ENCODE measurements at places on chromosomes 7 and 10. TPM values are rescaled to one million over a fixed set of nuclear protein-coding genes. Genes with fewer than 3 reads are reported as not detected.

DNA sequence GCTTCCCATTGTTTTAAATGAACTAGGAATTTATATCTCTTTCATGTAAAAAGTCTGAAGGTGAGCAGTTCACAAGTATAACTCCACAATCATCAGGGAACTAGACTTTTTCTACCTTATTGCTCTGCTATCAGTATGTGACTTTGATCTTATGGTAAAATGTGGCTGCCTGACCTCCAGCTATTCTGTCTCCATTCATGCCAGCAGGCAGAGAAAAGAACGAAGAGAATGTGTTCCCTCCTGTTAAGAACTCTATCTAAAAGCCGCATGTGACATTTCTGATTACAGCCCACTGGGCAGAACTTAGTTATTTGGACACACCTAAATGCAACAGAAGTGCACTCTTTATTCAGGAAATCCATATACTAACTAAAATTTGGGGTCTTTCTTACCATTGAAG lies 102.8 kb upstream of the MBL2 start:
- H3K36me3 ChIP-seq = no peaks in the 10 kb centered on the region
- H3K4me1 ChIP-seq = no peaks in the 10 kb centered on the region
- no peak overlapping the region for H3K27ac ChIP-seq
- H3K4me3 ChIP-seq = no peak overlapping the region
- H3K27me3 ChIP-seq = no peaks in the 10 kb centered on the region

DNA sequence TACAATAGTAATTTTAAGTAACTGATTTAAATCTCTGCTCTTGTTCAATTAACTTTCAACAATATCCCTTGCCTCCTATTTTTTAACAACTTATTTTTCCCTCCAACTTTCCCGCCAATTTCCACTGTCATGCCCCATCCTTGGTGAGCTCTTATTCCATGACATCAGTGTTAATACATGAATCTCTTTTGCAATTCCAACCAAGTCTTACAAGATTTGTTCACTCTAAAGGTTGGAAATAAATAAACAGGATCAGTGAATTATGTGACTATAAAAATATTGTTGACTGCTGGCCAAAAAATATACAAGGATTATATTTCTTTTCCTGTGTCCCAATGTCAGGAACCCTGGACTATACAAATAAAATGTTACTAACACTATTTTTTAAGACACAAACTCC lies 21.0 kb upstream of the AGMO start:
- H3K4me3 ChIP-seq = no peak overlapping the region
- no peaks in the 10 kb centered on the region for H3K36me3 ChIP-seq
- H3K4me1 ChIP-seq = no peaks in the 10 kb centered on the region
- DNase-seq = no peak
- H3K27me3 ChIP-seq = no peaks in the 10 kb centered on the region
- H3K27ac ChIP-seq = no peak overlapping the region

DNA sequence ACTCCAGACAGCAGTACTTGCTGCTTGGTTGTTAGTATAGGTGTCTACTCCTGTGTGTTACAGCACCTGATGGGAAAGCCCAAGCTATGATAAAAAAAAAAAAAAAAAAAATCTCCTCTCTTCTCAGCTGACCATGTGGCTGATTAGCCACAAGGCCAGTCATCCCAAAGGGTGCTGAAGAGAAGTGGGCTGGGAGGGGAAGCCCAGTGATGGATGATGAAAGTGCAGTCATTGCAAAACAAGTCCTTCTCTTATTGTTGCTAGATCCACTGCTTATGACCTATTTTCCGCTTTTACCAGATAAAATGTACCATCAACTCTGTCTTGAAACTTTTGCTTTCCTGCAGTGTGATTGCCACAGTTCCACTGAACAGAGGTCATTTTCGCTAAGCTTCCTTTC lies 1092.5 kb upstream of the C7orf33 start:
- no peaks in the 10 kb centered on the region for H3K27me3 ChIP-seq
- H3K4me1 ChIP-seq = no peaks in the 10 kb centered on the region
- H3K4me3 ChIP-seq = no peak overlapping the region
- H3K36me3 ChIP-seq = no peaks in the 10 kb centered on the region
- H3K27ac ChIP-seq = no peak overlapping the region

DNA sequence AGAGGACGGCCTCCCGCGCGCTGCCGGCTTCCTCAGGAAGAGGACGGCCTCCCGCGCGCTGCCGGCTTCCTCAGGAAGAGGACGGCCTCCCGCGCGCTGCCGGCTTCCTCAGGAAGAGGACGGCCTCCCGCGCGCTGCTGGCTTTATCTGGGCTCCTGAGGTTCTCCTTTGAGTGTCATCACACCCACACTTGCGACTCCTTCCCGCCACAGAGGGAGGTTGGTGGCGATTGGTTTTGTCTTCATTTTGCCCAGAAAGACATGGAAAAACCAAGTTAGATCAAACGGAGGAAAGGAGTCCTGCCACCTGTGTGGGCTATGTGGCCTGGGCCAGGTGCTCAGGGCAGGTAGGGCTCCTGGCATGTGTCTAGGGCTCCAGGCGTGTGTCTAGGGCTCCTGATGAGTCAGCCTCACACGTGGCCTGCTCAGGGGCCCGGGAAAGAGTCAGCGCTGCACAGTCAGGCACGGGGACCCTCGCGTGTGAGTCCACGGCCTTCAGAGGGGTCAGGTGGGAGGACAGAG lies 138.0 kb downstream of the VIPR2 start:
- no peaks in the 10 kb centered on the region for H3K36me3 ChIP-seq
- H3K4me1 ChIP-seq = peaks cover 2% of the 10 kb centered on the region
- H3K27me3 ChIP-seq = peaks cover 6% of the 10 kb centered on the region
- DNase-seq = no peak
- no peak overlapping the region for H3K27ac ChIP-seq

DNA sequence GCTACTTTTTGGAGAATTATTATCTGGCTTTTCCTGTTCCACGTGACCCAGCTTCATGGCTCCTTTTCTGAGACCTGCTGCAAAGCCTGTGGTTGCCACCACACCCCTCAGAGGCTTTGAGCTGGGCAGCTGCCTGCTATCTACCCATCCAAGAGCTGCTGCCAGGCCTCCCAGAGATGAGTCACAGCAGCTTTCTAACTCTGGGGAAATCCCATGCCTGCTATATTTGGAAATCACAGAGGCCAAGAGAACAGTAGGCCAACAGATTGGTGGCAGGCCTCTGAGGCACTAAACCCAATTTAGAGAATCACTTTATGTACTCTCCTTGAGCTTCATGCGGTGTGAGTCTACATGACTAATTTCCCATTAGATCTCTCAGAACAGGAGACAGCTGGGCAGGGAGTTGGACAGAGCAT lies 35.2 kb downstream of the SGCE start:
- peaks cover 4% of the 10 kb centered on the region for H3K4me1 ChIP-seq
- H3K27ac ChIP-seq = no peak overlapping the region
- H3K4me3 ChIP-seq = no peak overlapping the region
- no peaks in the 10 kb centered on the region for H3K27me3 ChIP-seq
- no peak for DNase-seq

Gene TFR2
- 4.5 TPM for total RNA-seq

DNA sequence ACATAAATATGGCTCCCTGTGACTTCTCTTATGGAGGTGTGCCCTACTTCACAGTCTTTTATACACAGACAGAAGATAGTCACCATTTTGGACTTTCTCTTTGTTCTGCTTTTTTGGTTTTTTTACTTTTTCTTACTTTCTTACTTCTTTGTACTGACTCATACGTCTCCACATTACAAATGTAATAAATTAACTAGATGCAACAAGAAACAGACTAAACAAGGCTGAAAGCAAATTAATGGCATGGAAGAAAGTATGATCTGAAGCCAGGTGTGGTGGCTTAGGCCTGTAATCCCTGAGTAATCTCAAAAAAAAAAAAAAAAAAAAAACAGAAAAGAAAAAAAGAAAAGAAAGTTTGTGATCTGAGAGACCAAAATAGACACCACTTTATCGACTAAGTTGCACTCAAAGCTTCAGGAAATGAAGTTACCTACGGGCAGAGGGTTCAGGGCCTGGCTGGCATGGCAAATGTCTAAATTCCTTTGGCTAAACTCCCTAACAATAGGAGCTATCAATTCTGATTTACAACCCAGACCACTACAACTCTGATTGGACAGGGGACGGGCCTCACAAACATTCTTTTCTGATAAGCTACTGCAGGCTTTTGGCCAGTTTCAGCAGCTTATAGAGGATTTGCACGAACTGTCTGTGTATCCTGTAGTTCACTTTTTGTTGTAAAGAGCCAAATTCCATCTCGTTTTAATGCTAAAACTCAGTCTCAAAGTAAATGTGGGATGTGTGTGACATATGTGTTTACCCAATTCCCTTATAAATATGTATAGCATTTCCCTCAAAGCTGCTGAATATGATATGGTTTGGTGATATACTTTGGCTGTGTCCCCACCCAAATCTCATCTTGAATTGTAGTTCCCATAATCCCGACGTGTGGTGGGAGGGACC lies 129.1 kb downstream of the SEPTIN14 start:
- no peaks in the 10 kb centered on the region for H3K27me3 ChIP-seq
- no peaks in the 10 kb centered on the region for H3K4me1 ChIP-seq
- no peak for DNase-seq
- no peak overlapping the region for H3K27ac ChIP-seq

Gene CALCR
- total RNA-seq = not detected

DNA sequence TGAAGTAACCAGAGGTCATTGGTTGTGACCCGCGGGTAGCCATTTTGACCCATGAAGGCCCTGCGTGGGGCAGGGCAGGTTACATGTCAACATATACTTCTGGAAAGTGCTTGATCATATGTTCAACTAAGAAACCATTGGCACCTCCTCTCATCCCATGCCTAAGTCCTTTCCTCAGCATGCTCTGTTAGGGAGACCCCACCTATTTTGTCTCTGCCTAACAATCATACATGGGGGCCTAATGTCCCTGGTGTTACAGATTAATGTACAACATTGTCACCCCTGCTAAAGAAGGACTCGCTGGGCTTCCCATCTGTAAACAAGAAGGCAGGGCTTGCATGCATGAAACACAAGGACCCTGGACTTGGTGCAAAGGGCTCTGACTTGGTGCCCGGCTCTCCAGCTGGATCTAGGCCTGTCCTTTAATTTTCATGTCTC lies 133.7 kb upstream of the TNS3 start:
- H3K36me3 ChIP-seq = no peaks in the 10 kb centered on the region
- no peaks in the 10 kb centered on the region for H3K4me1 ChIP-seq
- H3K27me3 ChIP-seq = no peaks in the 10 kb centered on the region

Gene CTAGE4
- total RNA-seq = 0.32 TPM

- H3K27me3 ChIP-seq = no peaks in the 10 kb centered on the region
- H3K4me3 ChIP-seq = peak overlapping the region; percentile 80
- no peaks in the 10 kb centered on the region for H3K36me3 ChIP-seq
- peak overlapping the region; percentile 78 for H3K27ac ChIP-seq
Observed at GRCh38 chr10:79103129-79103528, 34.4 kb downstream of the ZMIZ1 start.

Gene PRF1
- total RNA-seq = 18.0 TPM

DNA sequence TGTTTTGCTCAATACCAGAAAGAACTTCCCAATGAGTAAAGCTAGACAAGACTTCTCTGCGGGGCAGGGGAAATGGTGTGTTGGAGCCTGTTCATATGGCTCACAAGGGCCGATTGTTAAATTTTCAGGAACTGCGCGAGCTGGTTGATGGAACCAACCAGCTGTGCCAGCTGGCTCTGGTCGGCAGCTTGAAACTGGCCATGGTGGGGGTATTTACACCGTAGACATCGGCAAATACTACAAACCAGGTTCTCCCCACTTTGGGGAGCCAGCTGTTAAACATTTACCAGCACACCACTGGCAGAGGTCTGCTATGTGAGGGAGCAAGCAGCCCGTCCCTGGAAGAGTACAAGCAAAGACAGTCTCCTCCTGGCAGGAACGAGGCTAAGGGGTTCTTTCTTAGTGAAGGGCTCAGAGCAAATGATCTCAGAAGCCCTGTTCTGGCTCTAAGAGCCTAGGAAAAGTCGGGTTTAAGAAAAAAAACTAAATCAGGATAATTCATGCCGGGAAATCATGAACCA lies 8.8 kb upstream of the ZMIZ1 start:
- H3K4me1 ChIP-seq = peaks cover 30% of the 10 kb centered on the region
- no peak for DNase-seq

Gene ZCWPW1
- total RNA-seq = 5.1 TPM

- H3K27ac ChIP-seq = no peak overlapping the region
- H3K4me3 ChIP-seq = no peak overlapping the region
- peaks cover 11% of the 10 kb centered on the region for H3K27me3 ChIP-seq
- no peaks in the 10 kb centered on the region for H3K4me1 ChIP-seq
Observed at GRCh38 chr10:92381543-92381954, 90.6 kb downstream of the MARCHF5 start.

DNA sequence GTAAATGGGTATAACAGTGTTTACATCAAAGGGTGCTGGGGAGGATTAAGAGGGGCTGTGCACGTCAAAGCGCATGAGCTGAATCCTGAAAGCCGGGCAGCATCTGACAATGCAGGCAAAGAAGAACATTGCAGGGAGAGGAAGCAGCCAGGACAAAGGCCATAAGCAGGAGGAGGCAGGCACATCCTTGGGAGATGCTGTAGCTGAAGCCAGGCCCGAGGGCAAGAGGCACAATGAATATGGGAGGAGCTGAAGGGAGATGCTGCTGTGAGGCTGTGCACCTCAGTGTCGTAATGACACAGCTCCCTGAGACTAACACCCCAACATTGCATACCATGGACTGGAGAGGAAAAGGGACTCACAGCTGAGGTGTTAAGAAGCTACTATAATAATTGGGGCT lies 129.2 kb downstream of the BTAF1 start:
- H3K4me1 ChIP-seq = peaks cover 16% of the 10 kb centered on the region
- H3K27ac ChIP-seq = no peak overlapping the region
- no peak for DNase-seq
- H3K27me3 ChIP-seq = no peaks in the 10 kb centered on the region
- H3K36me3 ChIP-seq = no peaks in the 10 kb centered on the region
- no peak overlapping the region for H3K4me3 ChIP-seq

DNA sequence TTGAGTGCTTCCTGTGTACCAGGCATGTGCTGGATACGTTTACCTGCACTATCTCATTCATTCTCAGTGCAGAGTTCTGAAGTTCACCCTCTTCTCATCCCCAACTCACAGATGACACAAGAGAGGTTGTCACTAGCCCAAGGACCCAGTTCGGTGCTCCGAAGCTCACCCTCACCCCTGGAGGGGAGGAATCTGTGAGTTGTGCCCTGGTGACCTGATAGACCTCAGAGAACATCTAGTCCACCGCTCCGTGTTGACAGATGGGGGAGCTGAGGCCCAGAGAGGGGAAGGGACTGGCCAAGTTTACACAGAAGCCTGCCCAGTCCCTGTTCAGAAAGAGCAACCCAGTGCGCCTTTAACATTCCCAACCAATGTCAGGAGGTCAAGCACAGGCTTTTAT lies 44.8 kb upstream of the EMX2 start:
- H3K4me1 ChIP-seq = peaks cover 8% of the 10 kb centered on the region
- H3K36me3 ChIP-seq = peaks cover 3% of the 10 kb centered on the region
- H3K4me3 ChIP-seq = no peak overlapping the region
- peaks cover 59% of the 10 kb centered on the region for H3K27me3 ChIP-seq
